H54 (cell line): ENCODE measurements at places on chromosomes 3 and 15.

DNA sequence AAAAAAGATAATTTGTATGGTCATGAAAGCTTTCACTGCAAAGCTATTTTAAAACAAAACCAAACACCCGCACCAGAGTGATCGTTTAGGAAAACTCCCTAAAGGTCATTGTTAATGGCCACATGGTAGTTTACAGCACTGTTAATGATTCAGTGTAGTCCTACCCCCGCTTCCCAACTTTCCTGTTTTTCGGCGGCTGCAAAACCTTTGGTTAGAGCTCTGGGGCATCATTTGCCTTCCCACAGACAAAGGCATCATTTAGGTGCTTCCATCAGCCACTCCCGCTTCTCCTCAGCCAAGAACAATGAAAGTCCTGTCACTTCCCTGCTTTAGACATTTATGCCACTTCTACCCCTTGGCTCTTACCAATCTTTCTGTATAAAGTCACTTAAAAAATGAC is 10.6 kb downstream of the MELTF start:
- no peak for DNase-seq

DNA sequence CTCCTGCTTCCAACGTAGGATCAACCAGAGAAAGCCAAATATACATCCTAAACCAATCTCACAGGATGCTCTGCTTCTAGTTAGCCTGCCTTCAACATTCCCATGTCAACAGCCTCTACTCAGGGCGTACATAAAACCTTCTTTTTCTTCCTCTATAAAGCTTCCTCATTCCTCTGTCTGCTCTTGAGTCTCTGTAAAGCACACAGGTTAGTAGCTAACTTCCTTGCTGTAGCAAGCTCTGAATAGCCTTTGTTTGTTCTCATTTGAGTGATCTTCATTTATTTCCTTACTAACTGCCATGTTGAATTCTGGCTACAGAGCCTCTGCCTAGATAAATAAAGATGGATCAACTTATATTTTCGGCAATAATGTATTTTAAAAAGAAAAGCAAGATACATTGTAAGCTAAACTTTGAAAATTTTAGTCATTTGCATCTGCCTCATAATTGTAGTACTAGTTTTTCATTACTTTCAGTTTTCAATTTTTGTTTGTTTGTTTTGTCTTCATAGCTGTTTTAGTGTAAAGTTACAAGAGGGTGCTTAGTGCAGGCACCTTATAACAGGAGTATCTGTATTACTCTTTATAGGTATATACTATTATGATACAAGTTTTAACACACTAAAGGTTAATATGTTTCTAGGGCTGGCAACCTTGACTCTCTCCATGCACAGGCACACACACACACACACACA is 498.2 kb downstream of the PYDC2 start:
- DNase-seq, result no peak

- no peak for DNase-seq
These were observed 228.0 kb upstream of the SLCO3A1 start for GRCh38 chr15:91625506-91625905.

GRCh38 chr3:64687781-64688604 is at the start of gene ADAMTS9:
TSS of gene ADAMTS9 (minus strand) at chr3:64688000. CDS start at chr3:64687657, 343 bp downstream.
- DNase-seq, result no peak

- no peak for DNase-seq
These were observed 570.0 kb upstream of the NR2F2 start for GRCh38 chr15:95760508-95760907.

DNA sequence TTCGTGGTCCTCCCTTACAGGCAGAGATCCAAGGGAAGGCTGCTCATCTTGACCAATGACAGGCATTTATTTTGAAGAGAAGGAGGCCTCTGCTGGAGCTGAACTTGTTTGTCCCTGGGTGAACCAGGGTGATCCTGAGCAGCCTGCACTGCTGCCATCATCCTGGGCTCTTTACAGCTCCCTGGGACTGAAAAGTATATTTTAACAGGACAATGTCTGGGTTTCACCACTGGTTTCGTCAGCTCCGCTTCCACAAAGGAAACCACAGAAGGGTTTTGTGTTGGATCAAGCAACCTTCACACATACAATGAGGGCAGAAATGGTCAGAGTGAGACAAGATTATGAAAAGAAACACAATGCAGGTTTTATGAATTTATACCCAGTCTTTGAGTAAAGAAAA is 400.7 kb upstream of the TPM1 start:
- no peak for DNase-seq

- no peak for DNase-seq
These were observed 158.0 kb downstream of the CHST2 start for GRCh38 chr3:143277531-143277930.

- DNase-seq, result no peak
These were observed 2.4 kb downstream of the CMTM6 start for GRCh38 chr3:32500231-32500630.

- DNase-seq, result no peak
These were observed 9.2 kb upstream of the FNDC3B start for GRCh38 chr3:172030181-172030580.

DNA sequence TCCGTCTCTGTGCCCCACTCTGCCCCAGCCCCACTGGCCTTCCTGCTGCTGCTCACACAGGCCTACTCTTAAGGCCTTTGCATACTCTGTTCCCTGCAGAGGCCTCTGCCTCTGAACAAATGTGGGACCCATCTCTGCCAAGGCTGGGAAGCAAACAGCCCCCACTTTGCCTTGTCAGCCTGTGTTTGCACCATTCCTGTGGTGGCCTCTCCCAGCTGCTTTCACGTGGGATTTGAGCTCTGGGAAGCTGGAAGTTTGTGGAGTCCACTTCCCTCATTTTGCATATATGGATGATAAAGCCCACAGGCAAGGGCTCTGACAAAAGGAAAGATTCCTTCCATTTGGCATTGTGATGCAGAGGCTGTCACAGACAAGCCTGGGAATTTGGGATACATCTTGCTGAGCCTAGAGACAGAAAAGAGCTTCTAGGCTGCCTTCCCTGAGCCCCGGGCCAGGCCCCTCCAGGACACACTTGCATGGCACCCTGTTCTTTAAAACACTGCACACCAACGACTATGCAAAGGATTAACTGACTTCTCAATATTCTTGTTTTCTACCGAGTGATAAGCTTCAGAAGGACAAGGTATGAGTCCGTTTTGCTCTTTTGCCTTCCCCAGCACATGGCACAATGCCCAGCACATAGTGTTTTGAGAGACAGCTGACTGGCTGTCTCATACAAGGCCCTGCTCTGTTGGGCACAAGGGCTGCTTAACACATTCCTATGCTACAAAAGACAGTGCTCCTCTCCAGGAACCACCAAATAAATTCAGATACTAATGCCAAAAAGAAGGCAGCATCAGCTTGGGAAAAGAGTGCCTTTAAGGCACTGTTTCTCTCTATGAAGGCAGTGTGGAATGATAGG is 120.7 kb upstream of the TOPAZ1 start:
- DNase-seq, result no peak

DNA sequence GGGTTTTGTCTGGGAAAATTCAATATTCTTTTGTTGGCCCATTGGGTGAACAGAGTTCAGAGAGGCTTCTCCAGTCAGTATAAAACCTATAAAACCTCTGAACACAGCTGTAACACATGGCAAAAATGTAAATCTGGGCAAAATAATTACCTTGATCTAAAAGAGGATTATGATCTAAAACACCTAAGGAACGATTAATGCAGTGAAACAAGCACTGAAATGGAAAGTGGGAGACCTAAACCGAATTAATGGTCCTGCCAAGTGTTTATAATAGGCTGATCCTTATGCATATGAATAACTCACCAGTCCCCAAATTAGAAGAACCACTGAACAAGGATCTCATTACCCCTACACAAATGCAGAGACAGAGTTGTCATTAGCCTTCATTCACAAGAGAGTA is 32.6 kb downstream of the AVEN start:
- DNase-seq, result no peak

DNA sequence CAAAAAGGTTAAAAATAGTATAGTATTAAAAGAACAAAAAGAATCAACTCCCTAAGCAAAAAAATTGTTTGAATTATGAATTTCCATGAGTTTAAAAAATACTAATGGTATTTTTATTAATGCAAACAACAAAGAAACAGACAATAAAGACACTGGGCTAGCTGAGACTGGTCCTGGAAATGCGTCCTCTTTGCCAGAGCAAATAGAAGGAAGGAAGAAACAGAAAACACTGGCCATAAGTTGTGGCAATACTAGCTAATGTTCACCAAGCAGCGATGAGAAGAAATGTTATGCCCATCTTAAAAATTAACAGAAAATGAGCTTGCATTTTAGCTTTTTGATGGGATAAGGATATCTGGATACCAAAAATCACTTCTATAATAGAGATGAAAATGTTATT is 88.6 kb downstream of the TBL1XR1 start:
- DNase-seq, result no peak

DNA sequence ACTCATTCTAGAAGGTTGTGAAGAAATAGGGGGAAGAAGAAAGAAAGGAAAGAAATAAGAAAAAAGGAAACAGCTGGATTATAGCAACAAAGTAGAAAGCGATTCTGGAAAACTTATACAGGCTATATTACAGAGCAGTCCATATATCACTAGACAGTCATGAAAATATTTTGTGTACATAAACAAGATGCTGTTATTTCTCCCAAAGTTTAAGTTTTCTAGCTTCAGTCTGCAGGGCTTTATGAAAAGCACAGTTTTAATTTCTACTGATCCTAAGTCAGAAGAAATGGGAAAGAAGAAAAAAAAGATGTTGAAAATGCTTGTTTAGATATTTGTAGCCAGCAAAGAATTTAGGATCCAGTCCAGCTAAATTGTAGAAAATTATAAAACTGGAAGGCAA is 321.4 kb upstream of the NDN start:
- no peak for DNase-seq

DNA sequence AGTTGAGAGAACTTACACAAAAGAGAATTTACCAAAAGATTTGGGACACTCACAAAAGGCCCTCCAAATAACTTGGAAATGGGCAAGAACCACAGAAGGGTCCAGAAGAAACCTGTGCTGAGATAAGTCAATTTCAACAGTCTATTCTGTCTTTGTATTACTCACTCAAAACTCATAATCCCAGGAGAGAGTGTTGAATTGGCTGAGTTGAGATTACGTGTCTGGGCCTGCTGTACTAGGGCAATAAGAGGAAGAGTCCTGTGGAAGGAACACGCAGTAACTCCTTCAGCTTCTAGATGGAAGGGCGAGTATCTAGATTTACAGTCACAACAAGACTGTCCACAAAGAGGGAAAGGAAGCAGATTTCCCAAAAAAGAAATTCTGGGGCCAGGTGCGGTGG is 42.5 kb upstream of the DYNC1LI1 start:
- DNase-seq, result no peak

- DNase-seq, result no peak
These were observed 88.8 kb downstream of the CLASP2 start for GRCh38 chr3:33629219-33629618.

DNA sequence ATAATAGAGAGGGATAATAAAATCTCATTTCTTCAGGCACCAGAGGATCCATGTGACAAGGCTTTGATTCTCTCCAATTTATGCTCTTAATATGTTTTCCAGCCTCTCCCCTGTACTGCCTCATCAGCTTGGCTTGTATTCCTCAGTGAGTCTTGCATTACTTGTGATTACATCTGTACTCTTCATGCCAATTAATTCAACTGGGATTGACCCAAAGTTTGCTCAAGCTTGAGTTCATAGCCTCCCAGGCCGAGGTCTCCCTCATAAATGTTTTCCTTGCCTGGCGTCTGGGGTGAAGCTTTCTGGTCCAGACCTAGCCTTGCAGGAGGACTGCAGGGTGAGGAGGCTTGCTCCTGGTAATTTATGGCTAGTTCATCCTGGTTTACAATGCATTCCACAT is 146.9 kb downstream of the CHST2 start:
- DNase-seq, result no peak

GRCh38 chr15:66706225-66706732 is 4.2 kb downstream of the SMAD6 start:
- no peak for DNase-seq

DNA sequence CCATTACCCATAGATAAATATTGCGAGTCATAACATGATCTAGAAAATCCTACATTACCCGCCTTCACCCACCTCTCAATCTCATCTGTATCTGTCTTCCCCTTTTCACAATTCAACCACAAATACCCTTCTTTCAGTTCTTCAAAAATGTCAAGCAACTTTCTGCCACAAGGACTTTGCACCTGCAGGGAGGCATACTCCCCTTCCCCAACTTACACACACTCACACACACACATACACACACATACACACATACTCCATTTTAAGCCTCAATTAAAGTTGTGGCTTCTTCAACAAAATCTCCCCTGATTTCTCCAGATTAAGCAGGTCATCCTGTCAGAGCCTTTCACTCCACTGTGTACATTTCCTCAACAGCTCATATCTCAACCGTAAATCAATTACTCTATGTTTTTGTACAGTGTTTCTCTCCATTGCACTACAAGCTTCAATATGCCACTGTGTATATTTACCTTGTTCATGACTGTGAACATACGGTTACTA is 33.1 kb upstream of the CCDC50 start:
- DNase-seq, result no peak

DNA sequence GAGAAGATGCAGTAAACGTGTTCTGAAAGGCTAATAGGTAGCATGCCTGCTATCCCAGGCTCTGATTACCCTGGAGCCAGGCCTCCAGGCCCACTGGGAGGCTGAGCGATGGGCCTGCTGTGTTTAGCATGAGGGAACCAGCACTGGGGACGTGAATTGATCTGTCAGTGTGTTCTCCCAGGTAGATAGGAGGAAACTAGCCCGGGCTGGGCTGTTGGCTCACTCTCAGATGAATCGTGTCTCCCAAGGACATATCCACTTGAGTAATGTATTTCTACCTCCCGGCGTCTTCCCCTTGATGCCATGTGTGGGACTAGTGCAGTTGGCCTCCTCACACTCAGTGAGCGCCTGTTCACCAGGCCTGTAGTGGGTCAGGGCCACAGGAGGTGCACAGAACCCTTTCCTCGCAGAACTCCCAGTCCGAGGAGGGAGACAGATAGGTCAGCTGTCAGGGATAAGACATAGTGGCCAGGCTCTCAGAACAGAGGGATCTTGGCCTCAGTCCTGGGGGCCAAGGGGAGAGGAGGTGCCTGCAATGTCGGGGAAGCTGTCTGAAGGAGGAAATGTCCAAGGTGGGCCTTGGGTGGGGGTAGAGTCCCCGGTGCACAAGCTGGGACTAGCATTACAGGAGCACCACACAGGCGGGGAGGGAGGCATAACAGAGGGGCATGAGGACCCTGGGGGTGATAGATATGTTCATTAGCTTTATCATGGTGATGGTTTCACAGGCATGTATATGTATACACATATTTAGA is 111.7 kb downstream of the DNAJB8 start:
- no peak for DNase-seq

DNA sequence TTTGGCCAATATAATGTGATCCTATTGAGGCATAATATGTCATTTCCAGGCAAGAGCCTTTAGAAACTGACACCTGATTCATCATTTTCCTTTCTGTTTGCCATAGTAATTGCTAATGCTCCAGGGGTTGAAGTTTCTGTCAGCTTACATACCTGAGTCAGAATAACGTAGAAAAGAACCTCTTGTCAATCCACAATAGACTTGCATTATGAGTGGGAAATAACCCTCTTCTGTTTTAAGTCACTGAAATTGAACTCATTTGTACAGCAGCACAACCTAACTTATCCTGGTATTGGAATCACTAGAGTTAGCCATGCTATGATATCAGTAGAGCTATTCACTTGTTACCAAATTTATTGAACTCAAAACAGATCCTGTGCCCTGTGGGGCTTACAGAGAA is 101.7 kb upstream of the TP63 start:
- DNase-seq, result no peak

- DNase-seq, result no peak
These were observed 126.1 kb upstream of the ALDH1A3 start for GRCh38 chr15:100753503-100753902.

- DNase-seq, result peak; percentile 29
These were observed 165.1 kb downstream of the PPM1L start for GRCh38 chr3:160921020-160921635.

GRCh38 chr3:167057581-167057980 is 322.5 kb downstream of the ZBBX start:
- no peak for DNase-seq

GRCh38 chr3:58013973-58014649 is 5.9 kb downstream of the FLNB start:
- no peak for DNase-seq
